ENCODE measurements at places on chromosomes 2 and 18.

GRCh38 chr2:200305797-200306195, 697 bp upstream of the SPATS2L start:
- peak; percentile 52 for DNase-seq

DNA sequence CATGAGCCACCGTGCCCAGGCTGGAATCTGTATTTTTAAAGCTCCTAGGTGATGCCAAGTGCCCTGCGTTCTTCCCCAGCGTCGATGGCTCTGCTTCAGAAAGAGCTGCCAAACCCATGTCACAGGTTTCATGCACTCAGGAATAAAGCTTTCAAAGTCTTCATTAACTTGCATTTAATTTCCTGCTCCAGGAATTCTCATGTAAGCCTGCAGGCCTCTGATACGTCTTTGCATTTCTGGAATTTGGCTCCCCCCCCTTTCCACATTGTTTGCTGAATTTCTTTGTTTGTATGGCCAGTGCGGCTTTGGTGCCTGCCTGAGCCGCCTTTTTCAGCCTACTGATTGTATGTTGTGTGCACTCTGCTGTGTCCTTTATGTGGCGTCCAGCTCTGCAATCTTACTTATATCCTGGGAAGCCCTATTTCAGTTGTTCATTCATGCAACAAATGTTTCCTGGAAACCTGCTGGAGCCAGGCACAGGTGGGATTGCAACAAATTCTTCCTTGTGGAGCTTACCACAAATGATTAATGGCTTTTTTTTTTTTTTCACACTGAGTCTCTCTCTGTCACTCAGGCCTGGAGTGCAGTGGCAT, 17.9 kb upstream of the OTOF start:
- DNase-seq = peak; percentile 97

- DNase-seq = peak; percentile 22
Measured at GRCh38 chr2:37586663-37587317, 84.7 kb downstream of the CDC42EP3 start.

DNA sequence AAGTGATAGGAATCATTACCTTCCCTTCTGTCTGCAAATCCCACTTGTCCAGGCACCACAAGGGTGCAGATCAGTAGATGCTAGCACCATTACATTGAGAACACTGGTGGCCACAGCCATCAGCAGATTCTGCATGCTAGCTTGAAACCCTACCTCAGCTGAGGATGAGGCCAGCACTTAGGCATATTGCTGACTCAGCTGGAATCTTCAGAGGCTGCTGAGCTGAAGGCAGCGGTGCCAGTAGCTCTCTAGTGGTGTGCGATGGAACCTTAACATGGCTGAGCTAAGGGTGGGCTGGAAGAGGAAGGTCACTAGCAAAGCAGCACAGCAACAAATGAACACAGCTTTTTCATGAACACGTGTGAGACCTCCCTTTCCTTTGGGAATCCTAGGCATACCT, 19.0 kb upstream of the CPO start:
- DNase-seq = no peak

DNA sequence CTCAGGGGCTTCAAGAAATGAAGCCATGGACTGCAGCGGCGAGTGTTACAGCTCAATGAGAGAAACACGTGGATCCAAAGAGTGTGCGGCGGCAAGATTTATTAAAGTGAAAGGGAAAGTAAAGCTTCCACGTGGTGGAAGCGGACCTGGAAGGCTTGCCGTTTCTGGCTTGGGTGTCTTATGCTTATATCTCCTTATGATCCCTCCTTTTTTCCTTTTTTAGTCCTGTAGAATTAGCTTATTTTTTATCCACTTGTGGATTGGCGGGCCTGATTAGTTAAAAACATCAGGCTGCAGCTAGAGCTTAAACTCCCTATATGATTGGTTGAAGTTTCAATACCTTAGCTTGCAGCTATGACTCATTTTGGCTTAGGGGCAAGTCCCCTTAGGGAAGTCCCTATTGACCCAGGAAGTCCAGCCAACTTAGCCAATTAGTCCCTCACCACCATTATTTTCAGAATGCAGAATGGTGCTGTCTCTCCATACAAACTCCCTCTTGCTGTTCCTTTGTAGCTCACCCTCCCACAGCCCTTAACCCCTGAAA, 11.6 kb upstream of the HNMT start:
- DNase-seq = peak; percentile 76

- no peak for DNase-seq
Measured at GRCh38 chr2:40480073-40480472, 28.2 kb upstream of the SLC8A1 start.

DNA sequence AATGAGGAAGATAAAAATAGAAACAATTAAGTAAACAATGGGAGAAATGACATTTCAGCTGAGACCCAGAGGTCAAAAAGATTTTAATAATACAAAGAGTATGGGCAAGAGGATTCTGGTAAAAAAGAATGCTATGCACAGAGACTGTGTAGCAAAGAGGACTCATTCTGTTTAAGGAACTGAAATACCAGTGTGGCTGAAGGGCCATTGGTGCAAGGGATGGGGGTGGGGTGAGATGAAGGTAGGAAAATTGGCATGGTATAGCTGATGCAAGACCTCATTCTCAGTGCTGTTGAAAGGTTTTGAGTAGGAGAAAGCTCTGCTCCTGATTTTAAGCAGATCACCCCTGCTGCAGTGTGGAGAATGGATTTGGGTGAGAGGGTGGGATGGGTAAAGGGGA, 10.8 kb downstream of the GALNT1 start:
- DNase-seq = no peak

GRCh38 chr2:174776223-174776622, 12.0 kb upstream of the CHRNA1 start:
- no peak for DNase-seq

DNA sequence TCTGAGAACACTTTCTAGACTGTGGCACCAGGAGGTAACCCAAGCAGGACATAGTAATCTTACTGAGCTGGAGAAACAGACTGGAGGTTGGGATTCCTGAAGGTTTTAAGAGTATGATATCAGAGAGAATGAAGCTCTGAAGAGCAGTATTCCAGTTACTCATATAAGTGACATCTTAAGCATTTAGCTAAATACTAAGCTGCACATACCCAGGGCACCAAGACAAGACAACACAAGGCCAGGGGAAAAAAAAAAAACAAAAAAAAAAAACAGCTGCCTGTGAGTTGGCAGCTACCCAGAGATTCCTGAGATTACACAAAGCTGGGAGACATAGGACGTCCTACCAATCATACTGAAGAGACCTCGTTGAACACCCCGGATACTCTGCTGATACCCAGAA, 175.8 kb downstream of the SRBD1 start:
- peak; percentile 62 for DNase-seq

- no peak for DNase-seq
Measured at GRCh38 chr2:66555501-66556324, 120.8 kb downstream of the MEIS1 start.

GRCh38 chr2:175055993-175056392, 50.8 kb upstream of the CHN1 start:
- DNase-seq = no peak

DNA sequence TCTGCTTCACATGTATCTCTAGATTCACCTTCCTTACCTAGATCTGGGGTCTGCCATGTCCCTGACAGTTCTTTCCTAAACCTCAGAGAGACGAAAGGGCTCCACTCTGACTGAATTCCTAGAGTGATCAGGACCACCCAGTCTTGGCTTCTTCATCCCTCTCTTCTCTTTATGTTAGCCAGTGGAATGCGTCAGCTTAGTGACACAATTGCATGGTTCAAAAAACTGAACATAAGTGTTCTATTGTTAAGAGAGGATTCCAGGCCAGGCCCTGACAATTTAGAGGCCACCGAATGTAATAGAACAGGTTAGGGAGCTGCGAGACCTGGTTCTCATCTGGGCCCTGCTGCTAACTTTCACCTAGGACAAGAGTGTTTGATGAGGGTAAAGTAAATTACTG, 10.0 kb downstream of the PRELID3A start:
- DNase-seq = no peak

GRCh38 chr2:9950521-9951271, 797 bp upstream of the GRHL1 start:
- no peak for DNase-seq

DNA sequence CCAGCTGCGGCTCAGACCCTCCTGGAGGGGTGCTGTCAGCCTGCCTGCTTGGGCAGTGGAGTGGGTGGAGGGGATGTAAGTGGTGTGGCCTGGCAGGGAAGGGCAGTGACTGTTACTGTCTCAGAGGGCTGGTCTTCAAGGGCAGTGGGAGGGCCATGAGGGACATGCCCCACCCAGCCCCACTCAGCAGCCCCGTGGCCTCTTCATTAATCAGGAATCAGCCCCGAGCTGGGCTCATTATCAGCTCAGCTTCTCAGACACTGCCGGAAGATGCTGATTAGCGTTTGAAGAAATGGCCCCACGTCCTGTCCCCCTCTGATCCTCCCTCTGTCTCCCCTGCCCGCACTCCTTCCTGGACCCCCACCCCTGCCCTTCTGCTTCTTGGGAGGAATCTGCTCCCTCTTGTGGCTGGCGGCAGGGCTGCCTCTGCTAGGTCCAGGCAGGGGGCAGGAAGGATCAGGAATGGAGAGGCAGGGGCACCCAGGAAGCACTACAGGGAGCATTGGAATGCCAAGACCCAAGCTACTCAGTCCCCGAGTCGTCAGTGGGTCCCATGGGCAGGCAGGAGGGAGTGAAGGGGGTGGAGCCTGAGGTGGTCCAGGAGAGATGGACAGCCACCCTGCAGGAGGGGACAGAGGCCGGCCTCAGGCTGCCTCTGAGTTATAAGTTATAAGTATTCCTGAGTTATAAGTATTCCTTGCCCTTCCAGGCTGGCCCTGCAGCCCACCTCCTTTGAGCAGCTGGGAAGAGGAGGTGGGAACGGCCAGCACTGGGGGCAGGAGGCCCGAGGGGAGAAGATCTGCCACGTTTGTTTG, 7.0 kb downstream of the ASIC4 start:
- no peak for DNase-seq

DNA sequence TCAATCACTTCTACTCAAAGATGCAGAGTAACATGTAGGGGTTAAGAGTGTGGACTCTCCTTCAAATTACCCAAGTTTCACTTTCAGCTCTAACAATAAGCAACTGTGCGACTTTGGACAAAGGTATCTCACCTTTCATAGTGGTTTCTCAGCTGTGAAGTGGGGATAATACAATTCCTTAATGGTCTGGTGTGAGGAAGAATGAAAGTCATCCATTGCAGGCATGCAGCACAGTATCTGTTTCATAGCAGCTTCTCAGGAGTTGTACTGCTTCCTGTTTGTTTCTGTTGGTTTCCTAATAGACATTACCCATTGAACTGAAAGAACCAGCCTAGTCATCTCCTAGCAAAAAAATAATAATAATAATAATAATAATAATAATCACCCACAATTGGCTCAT, 74.4 kb downstream of the DDX18 start:
- DNase-seq = no peak

- DNase-seq = no peak
Measured at GRCh38 chr2:219508971-219509779, 5.1 kb upstream of the ASIC4 start.

DNA sequence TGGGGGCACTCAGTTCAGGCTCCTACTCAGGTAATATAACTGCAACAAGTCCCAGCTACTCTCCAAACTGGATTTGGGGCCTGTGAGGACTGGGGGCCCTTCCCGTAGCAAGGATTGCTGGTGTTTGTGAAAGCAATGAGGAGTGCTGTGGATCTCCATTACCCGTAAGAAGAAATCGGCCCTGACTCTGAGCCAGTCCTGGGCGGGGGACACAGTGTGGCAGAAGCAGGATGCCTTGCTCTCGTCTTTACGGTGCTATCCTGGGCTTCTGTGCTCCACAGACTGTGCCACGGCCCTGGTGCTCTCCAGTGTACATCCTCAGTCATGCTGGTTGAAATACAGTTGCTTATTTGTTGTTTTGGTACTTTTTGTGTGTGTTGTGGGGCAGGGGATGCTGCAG, 172.9 kb downstream of the NDUFA10 start:
- no peak for DNase-seq

DNA sequence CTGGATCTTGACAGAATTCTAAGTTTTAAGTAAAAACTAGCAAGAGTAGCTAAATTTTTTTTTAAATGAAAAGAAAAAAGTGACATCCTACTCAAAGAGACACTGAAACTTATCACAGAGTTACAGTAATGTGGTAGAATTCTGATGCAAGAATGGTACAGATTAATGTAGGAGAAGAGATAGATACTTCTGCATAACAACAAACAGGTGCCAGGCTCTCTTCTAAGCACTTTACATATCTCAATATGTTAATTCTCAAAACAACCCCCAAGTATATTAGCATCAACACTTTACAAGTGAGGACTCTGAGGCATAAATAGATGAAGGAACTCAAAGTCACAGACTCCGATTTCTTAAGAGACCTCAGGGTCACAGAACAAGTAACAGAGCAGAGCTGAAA, 28.1 kb downstream of the GCC2 start:
- DNase-seq = no peak

- DNase-seq = peak; percentile 75
Measured at GRCh38 chr2:12555012-12555645, 161.6 kb upstream of the TRIB2 start.

DNA sequence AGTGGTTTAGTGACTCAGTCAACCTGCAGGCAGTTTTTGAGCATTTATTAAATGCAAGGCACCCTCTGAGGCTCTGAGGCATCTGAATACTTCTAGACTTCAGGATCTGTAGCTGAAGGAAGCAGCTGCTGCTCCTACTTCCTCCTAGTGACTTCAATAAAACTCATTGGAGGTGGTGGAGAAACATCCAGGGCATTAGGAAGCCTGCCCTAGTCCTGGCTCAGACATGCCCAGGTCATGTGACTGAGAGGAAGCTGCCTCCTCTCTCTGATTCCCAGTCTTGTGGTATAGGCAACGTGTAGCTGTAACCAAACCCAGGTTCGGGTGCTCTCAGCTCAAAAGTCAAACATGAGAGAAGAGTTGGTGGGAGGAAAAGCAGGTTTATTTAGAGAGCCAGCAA, 287.2 kb upstream of the GYPC start:
- DNase-seq = no peak

DNA sequence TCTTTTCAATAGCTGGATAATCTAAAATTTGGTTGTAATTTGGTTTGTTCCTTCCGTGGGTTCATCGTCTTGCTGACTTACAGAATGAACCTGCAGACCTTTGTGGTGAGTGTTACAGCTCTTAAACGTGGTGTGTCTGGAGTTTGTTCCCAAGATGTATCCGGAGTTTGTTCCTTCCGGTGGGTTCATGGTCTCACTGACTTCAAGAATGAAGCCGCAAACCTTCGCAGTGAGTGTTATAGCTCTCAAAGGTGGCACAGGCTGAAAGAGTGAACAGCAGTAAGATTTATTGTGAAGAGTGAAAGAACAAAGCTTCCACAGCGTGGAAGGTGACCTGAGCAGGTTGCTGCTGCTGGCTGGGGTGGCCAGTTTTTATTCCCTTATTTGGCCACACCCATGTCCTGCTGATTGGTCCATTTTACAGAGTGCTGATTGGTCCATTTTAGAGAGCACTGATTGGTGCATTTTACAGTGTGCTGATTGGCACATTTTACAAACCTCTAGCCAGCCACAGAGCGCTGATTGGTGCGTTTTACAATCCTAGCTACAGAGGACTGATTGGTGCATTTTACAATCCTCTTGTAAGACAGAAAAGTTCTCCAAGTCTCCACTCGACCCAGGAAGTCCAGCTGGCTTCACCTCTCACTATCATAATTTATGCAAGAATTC, 16.6 kb downstream of the RALB start:
- DNase-seq = no peak

- peak; percentile 64 for DNase-seq
Measured at GRCh38 chr2:101820519-101820918, 123.0 kb downstream of the MAP4K4 start.

GRCh38 chr18:34880882-34881834, 160.1 kb upstream of the MAPRE2 start:
- DNase-seq = peak; percentile 46

GRCh38 chr2:101135412-101136296, 15.5 kb downstream of the TBC1D8 start:
- DNase-seq = no peak

GRCh38 chr2:187118331-187119099, 269.5 kb upstream of the ZSWIM2 start:
- DNase-seq = no peak

Data from renal cortical epithelial cell (primary cell).